OCI-M1 (cell line): ENCODE measurements at places on chromosomes 3 and 15.

DNA sequence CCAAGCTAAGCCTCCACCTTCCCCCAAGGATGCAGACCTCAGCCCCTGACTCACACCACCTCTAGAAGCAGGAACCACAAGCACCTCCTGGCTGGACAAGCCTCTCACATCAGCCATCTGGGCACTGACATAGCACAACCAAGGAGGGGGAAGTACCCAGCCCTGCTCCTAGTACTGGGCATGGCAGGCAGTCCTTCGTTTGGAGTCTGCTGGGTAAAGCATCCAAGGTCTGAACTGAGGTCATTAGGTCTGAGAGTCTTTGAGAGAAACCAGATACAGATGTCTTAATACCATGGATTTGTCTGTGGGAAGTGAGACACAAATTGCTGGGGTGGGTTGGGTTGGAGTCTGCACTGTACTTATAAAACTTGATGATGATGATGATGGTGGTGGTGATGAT is 61.8 kb downstream of the CCDC33 start:
- DNase-seq, result no peak

GRCh38 chr3:34268032-34268709 is 469.7 kb downstream of the PDCD6IP start:
- peak; percentile 28 for DNase-seq

- no peak for DNase-seq
Observed at GRCh38 chr15:66959875-66960274, 105.5 kb upstream of the SMAD3 start.

DNA sequence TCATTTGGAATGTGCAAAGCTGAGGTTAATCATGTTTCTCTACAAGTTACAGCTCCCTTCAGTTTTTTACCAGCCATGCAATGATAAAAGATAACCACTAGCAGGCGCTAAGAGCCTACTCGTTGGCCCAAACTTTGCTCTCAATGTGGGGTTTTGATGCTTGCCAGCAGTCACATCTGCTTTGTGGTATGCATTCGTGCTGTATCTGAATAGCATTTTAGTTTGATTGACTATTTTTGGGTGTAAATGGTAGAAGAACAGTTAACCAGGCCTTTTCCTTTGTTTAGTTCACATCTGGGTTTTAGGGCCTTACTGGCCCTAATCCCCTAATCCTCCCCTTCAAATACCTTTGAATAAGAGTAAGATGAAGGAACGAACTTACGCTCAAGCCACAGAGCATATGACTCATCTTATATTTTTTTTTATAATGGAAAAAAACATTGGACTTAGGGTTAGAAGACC is 4.4 kb upstream of the CLDN11 start:
- peak; percentile 73 for DNase-seq

GRCh38 chr15:98195796-98196195 is 235.3 kb downstream of the ARRDC4 start:
- DNase-seq, result no peak

- no peak for DNase-seq
Observed at GRCh38 chr3:166478356-166478755, 641.1 kb upstream of the BCHE start.

GRCh38 chr3:122215592-122216298 is 32.3 kb downstream of the CASR start:
- no peak for DNase-seq
